CD4-positive, alpha-beta T cell treated with Interleukin-4 for 1 hour (primary cell): ENCODE measurements at places on chromosomes 1 and 21.
A peak's percentile ranks its signal among the peaks of the same experiment; 100 is the strongest.

GRCh38 chr1:227372726-227373130 lies 54.4 kb upstream of the CDC42BPA start:
- no peak for DNase-seq

DNA sequence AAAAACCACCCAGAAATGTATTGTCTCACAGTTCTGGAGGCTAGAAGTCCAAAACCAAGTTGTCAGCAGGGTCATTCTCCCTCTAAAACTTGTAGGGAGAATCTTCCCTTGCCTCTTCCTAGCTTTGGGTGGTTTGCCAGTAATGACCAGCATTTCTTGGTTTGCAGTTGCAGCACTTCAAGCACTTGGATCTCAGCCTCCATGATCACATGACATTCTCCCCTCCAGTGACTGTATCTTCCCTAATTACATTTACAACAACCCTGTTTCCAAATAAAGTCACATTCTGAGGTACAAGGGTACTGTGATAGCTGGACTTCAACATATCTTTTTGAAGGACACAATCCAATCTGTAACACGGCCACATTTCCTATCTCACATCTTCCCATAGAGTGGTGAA lies 37.2 kb downstream of the EVI5 start:
- DNase-seq = no peak

GRCh38 chr1:233064988-233065387 lies 114.6 kb downstream of the NTPCR start:
- DNase-seq = no peak

- peak; percentile 75 for DNase-seq
Measured at GRCh38 chr1:87045761-87046304, 131.4 kb downstream of the HS2ST1 start.

GRCh38 chr1:247347477-247348222 lies 16.0 kb upstream of the ZNF496 start:
- no peak for DNase-seq

DNA sequence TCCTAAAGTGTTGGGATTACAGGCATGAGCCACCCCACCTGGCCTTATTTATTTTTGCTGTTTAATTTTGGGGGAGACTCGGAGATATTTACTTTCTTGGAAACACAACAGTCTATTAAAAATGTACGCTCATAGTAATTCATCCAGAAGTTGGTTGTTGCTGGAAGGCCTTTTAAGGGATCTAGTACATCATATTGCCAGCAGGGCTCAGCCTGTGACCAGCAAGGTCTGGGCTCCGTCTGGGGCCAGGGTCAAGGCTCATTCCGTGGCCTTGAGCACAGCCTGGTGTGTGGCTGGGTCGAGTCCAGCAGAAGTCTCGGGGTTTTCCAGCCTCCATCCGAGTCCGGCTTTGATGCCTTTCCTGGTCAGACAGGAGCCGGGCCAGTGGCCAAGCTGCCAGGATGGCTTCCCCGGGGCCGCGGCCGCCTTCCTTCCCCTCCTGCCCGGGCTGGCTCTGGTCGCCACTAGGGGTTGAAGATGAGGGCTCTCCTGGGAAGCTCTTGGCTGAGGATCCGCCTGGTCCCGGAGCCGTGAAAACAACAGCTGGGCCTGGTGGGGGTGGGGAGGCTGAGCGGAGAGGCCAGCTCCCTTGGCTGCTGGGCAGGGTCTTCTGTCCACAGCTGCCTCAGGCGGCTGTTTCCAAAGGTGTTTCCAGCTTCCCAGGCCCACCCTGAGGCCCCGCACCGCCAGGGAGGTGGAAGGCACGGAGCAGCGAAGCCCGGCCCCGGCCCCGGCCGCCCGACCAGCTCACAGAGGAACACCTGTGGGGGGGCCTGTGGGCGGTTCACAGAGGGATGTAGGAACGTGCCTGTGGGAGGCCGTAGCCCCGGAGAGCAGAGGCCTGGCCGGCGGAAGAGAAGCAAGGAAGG lies 5.1 kb upstream of the VWA1 start:
- no peak for DNase-seq

DNA sequence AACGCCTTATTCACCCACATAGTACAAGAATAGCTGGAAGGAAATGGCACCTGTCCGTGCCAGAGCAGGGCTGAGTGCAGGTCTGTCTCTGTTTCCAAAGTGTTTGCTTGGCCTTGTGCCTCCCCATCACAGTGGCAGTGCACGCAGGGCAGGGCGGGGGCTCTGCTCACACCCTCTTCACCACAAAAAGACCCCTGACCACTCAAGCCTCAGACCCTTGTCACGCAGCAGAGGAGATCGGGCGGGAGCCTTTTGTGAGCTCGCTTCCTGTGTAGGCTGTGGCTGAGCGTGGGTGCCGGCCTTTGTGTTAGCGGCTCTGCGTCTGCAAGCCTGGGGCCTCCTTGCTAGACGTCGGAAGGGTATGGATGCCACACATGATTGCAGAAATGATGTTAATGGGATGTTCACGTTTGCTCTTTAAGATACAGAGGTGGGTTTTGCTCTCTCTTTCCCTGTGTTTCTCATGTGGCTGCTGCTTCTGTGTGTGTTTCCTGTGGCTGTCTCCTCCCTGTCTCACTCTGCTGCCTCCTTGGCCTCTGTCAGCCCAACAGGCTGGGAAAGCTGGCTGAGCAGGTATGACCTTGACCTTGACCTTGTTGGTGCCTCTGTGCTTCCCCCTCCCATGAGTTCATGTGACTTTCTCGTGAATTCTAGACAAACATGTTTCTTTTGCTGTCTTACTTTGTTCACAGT lies 45.4 kb downstream of the S100B start:
- DNase-seq = peak; percentile 66

- no peak for DNase-seq
Measured at GRCh38 chr1:234713859-234714258, 103.9 kb upstream of the IRF2BP2 start.

GRCh38 chr1:163250382-163250974 lies 47.8 kb upstream of the RGS5 start:
- DNase-seq = no peak

DNA sequence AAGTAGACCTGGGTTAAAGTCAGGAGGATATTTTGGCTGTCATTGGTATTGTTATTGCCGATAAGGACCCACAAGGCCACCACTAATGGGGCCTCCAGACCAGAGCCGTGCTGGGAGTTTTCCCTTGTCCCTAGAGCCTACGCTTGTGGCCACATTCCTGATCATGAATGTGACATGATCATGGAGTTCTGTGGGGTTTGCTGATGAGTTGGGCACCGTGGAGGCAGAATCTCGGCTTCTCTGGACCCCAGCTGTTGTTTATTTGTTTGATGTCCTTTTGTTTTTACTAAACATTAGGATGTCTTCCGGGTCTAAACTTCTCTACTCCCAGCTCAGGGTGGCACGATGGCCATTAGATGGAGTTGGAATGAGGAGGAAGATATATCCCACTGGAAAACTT lies 74.9 kb upstream of the TMPRSS2 start:
- no peak for DNase-seq

DNA sequence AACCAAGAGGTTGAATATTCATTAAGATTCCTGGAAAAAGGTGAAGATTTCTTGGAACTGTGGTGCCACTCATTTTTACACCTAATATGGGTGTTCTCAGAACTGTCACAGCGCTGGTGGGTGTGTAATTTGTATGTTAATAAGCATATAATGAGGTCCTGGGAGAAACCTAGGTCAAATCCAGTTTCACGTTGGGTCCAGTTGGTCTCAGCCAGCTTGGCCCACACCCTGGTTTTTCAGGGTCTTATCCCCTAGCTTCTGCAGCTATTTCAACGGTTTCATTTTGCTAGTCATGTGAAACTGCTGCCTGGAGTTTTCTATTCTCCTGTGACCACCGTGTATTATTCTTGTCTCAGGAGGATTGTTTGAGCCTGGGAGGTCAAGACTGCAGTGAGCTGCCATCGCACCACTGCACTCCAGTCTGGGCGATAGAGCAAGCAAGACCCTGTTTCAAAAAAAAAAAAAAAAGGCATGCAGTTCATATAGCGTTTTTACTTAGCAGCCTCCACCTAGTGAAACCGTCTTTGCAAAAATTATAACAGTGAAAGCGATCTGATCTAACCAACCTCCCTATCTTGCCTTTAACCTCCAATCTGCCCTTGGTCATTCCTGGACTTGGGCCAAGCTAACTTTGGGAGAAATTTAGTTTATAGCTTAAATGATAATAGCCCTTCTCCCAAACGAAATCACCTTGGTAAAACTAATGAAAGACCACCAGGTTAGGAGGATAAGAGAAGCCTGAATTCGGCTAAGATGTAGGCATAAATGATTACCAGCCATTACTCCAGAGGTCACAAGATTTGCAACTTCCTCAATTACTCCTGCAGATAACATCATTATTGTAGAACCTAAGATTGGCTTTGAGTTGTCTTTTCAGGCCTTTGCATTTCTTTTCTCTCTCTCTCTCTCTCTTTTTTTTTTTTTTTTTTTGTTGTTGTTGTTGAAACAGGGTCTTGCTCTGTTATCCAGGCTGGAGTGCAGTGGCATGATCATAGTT lies 44.0 kb downstream of the PTAFR start:
- no peak for DNase-seq

- DNase-seq = peak; percentile 51
Measured at GRCh38 chr1:26537951-26538352, 8.4 kb downstream of the RPS6KA1 start.

DNA sequence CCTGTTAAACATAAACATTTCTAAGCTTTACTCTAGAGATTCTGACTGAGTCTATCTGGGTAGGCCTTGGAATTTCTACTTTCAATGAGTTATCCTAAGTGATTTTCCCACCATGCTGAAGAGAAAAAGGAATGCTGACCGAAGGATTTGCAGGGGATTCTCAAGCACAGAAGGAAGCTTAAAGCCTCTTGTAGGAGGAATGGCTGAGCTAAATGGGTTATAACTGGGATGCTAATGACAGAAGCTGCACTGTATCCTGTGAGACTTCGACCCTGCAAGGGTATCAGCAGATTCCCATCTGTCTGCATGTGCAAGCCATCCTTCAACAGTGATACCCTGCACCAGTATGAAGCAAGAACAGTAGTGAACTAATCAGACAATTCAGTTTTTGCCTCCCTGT lies 35.4 kb downstream of the SLC35D1 start:
- DNase-seq = no peak

- no peak for DNase-seq
Measured at GRCh38 chr1:21198929-21199328, 22.2 kb upstream of the EIF4G3 start.

GRCh38 chr1:111666828-111667227 lies 47.2 kb downstream of the RAP1A start:
- DNase-seq = no peak

DNA sequence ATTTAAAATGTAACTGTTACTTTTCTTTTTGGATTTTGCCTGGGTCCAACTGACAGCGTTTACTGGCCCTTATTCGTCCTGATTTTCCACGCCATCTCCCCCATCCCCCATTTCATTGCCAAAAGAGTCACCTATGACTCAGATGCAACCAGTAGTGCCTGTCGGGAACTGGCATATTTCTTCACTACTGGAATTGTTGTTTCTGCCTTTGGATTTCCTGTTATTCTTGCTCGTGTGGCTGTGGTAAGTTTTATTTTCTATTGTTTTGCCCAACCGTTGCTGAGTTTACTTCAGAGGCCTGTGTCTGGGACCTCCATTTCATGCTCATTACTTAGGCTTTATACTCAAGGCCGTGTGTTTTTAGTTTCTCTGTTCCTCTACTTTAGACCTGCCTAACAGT lies 9.3 kb downstream of the LEPR start:
- DNase-seq = no peak

DNA sequence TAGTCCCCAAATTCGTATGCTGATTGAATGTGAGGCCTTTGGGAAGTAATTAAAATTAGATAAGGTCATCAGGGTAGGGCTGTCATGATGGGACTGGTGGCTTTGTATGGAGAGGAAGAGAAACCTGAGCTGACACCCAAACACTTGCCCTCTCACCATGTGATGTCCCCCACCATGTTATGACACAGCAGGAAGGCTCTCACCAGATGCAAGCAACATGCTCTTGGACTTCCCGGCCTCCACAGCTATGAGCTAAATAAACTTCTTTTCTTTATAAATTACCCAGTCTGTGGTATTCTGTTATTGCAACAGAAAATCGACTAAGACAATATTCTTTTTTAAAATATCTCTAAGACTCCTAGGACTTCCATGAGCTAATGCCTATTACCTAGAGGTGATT lies 43.6 kb upstream of the GUCA2B start:
- DNase-seq = no peak

- DNase-seq = no peak
Measured at GRCh38 chr1:58434607-58435006, 111.9 kb downstream of the OMA1 start.

DNA sequence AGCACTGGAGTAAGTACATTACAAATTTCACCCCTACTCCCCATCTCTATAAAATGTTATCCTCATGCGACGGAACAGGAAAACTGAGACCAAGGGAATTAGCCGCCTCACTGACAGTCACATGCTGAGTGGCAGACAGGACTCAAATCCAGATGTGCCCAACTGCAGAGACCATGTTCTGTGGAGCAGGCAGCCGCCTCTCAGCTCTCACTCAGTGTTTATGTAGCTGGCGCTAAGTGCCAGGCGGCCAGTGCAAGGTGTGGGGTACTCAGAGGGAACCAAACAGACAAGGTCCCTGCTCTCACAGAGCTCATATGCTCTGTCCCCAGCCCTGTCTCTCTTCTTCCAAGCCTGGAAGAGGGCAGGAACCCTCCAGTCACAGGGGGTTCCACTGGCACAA lies 5.1 kb downstream of the CAPZB start:
- no peak for DNase-seq

DNA sequence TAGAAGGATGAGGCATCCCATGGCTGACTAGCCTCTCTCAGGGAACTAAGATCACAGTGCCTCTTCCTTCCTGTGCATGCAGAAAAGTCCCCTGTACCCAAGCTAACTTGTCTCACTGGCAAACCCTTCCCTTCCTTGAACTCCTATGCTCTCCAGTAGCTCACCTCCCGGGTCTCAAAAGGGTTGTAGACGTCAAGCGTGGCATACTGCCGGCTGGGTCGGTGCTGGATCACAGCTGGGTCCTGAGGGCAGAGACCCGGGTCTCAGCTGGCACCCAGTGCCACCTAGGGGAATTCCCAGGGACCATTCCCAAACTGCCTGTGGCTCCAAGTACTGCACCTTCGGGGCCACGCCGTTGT lies 688 bp downstream of the SCAMP3 start:
- DNase-seq = no peak

- no peak for DNase-seq
Measured at GRCh38 chr21:36208326-36209013, 51.8 kb downstream of the DOP1B start.

- no peak for DNase-seq
Measured at GRCh38 chr1:26119892-26120608, 8.4 kb downstream of the PDIK1L start.

DNA sequence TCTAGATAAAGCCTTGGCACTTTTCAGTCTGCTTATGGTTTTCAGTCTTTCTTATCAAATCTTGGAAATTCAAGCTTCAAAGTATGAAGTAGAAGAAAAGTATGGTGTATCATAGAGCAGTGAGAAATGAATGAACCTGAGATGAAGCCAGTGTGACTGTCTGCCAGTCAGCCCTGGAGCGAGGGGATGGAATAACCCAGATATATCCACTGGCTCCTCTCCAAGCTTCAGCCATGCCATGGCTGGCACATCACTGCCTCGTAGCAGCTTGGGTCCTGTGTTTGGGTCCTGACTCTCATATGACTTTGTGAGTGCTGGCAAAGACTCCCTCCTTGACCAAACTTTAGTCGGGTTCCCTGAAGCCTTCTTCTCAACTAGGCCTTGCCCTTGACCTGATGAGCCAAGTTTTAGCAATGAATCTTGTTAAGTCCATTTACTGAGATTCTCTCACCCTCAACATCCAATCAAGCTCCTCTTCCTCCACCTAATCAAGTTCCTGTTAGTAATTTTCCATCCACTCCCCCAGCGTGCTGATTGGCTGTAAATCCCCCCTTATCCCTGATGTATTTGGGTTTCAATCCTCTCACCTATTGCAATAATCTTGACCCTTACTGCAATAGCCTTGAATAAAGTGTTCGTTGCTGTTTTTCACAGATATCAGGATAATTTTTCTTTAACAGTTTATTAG lies 62.5 kb upstream of the PRDX6 start:
- DNase-seq = no peak
